Naive B cell (primary cell): ENCODE measurements at places on chromosomes 1 and 21. TPM values are rescaled to one million over a fixed set of nuclear protein-coding genes. Genes with fewer than 3 reads are reported as not detected.

Gene REN
- not detected for polyA plus RNA-seq

Gene GIPC2
- not detected for polyA plus RNA-seq

Gene PTPRU
- polyA plus RNA-seq: not detected

Gene CCDC185
- polyA plus RNA-seq: not detected

Gene TCHH
- not detected for polyA plus RNA-seq

Gene FCER1G
- 12.3 TPM for polyA plus RNA-seq

Gene CRABP2
- polyA plus RNA-seq: not detected

Gene SLFNL1
- 0.65 TPM for polyA plus RNA-seq

Gene LCE2C
- polyA plus RNA-seq: not detected

Gene AXDND1
- polyA plus RNA-seq: not detected

Gene FCN3
- not detected for polyA plus RNA-seq

Gene PDC
- not detected for polyA plus RNA-seq

Gene HTR6
- not detected for polyA plus RNA-seq

Gene SAMSN1
- polyA plus RNA-seq: 5.7 TPM

Gene USP24
- polyA plus RNA-seq: 8.2 TPM
